NCI-H774 (cell line): ENCODE measurements at places on chromosomes 1 and 21.
A peak's percentile ranks its signal among the peaks of the same experiment; 100 is the strongest.

GRCh38 chr1:84101204-84101603 is 42.9 kb upstream of the PRKACB start:
- DNase-seq, result no peak

DNA sequence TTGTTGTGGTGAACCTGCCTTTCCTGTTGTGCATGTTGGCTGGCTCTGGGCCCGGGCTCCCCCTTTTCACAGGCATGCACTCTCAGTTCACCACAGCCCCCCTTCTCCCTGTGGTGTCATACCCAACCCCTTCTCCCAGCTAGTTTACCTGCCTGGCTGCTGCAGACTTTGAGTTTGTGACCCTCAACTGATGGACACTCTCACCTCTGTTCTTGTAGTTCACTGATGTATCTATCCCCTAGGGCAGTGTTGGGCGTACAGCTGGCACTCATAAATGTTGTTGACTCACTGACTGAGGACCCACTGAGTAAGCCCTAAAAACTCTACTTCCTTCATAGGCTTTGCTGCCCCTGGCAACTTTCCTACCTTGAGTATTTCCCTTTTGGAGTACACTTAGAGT is 54.9 kb downstream of the WDR64 start:
- no peak for DNase-seq

- no peak for DNase-seq
These were observed 56.5 kb downstream of the GALNT2 start for GRCh38 chr1:230123280-230124185.

DNA sequence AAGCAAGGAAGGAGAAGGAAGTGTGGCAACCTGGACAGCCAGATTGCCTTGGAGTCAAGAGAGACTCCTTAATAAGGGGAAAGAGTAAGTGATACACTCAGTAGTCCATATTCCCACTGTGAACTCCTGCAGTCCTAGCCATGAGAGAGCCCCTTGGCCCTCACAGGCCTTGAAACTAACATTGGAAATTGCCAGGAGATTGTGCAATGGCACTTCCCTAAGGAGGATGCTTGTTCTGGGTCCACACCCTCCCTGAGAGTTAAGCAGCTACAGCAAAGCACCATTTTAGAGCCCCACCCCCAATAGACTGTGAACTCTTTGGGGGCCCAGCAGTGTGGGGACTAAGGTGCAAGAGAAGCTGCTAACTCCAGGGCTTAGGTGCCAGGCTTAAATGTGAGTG is 367.7 kb upstream of the CAMK1G start:
- no peak for DNase-seq

GRCh38 chr21:38459490-38459889 is 38.8 kb downstream of the ERG start:
- DNase-seq, result no peak

- no peak for DNase-seq
These were observed 221.5 kb downstream of the RERE start for GRCh38 chr1:8595941-8596340.

DNA sequence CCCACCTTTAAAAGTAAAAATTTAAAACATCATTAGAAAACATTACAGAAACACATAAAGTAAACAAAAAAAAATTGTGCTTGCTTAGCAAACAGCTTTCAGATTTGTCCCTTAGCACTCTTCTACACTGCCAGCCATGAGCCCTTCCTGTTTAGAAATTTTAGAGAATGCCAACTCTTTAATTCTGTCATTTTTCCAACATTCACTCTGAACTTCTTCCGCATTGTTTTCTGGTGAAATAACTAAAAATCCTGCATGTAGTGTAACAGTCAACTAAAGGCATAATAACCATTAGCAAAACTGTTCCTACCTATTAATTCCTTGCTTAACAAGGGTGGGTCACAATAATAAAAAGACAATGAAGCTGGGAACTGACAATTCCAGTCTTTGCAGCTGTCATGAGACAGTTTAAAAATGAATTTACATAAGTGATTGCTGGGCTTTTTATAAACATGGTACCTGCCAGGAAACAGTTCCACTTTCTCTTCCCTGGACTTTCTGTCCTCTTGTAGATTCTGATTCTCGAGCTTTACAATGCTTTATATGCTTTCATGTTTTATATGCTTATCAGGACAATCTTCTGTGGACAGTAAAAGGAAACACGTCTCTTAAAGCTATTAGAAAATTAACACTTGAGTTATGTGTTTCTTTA is 19.0 kb downstream of the GNG12 start:
- DNase-seq, result no peak

DNA sequence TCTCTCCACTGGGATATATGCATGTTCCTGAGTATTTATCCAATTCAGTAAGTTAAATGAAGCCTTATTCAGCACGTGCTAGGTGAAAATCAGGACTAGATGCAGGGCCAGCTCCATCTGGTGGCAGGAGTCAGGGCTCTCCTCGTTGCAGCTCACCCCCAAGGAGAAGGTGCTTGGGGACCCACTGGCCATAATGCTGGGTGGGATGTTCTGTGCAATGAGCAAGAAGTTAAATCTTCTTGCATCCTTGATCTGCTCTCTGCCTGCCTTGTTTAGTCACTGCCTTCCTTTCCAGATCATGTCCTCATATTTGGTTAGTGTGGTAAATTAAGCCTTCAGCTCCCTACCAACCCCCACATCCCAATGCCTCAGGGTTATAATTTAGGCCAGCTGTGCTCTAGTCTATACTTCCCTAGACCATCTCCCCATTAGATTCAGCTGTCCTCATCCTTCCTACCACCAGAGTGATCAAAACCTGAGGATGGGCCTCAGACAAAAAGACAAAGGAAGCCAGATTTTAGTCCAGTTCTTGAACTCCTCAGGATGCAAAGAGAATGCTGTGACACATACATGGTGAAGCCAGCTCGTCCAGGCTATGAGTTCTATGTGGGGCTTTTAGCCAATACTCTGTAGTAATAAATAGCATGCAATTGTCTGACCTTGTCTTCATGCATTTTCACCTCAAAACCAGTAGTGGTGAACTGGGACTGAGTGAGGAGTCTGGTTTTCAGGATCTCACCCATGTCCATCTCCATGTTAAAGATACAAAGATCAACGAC is 55.9 kb downstream of the SEC16B start:
- peak; percentile 52 for DNase-seq
